D721Med (cell line): ENCODE measurements at places on chromosomes 6 and 20.

- DNase-seq = no peak
Observed at GRCh38 chr6:83463886-83464285, 33.0 kb upstream of the ME1 start.

DNA sequence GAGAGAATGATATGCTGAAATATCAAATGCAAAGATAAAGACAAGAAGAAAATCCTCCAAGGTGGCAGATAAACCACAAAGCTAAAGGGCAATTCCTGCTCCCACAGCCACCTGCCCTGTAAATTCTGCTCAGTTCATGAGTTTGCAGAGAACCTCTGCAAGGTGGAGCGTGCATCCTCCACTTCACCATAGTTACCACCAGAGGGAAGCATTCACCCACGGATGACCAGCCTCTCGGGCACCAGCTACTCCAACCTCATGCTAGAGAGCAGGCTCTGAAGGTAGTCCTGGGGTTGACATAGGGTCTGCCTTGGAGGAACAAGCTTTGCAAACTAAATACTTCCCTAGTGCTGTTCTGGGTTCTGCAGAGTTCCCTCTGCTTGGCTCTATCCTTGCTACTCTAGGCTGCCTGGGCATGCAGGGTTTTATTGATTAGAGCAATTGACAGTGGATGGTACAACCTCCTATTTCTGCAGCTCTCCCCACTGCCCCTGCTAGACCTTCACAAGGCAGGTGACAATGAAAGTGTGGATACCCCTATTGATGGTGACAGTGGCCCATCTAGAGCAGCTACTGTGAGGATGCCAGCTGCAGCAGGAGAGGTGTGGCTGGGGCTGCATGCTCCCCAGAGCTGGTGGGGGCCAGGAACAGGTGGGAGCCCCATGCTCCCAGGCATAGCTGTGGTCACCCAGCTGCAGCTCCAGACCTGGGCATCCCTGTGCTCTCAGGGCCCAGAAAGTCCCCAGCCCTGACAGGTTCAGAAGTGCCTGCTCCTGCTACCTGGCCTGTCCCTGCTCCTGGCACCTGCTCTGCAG is 51.1 kb downstream of the GGTLC1 start:
- DNase-seq = no peak

- no peak for DNase-seq
Observed at GRCh38 chr20:2914160-2914559, 40.9 kb downstream of the PTPRA start.

GRCh38 chr6:90397929-90398674 is 101.5 kb upstream of the BACH2 start:
- DNase-seq = no peak

DNA sequence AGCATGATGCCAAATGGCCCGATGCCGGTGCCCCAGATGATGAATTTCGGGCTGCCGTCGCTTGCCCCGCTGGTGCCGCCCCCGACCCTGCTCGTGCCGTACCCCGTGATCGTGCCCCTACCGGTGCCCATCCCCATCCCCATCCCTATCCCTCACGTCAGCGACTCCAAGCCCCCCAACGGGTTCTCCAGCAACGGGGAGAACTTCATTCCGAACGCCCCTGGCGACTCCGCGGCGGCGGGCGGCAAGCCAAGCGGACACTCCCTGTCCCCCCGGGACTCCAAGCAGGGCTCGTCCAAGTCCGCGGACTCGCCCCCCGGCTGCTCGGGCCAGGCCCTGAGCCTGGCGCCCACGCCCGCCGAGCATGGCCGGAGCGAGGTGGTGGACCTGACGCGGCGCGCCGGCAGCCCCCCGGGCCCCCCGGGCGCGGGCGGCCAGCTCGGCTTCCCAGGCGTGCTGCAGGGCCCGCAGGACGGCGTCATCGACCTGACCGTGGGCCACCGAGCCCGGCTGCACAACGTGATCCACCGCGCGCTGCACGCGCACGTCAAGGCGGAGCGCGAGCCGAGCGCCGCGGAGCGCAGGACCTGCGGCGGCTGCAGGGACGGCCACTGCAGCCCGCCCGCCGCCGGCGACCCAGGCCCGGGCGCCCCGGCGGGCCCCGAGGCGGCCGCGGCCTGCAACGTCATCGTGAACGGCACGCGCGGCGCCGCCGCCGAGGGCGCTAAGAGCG is 144.6 kb downstream of the SOBP start:
- no peak for DNase-seq

DNA sequence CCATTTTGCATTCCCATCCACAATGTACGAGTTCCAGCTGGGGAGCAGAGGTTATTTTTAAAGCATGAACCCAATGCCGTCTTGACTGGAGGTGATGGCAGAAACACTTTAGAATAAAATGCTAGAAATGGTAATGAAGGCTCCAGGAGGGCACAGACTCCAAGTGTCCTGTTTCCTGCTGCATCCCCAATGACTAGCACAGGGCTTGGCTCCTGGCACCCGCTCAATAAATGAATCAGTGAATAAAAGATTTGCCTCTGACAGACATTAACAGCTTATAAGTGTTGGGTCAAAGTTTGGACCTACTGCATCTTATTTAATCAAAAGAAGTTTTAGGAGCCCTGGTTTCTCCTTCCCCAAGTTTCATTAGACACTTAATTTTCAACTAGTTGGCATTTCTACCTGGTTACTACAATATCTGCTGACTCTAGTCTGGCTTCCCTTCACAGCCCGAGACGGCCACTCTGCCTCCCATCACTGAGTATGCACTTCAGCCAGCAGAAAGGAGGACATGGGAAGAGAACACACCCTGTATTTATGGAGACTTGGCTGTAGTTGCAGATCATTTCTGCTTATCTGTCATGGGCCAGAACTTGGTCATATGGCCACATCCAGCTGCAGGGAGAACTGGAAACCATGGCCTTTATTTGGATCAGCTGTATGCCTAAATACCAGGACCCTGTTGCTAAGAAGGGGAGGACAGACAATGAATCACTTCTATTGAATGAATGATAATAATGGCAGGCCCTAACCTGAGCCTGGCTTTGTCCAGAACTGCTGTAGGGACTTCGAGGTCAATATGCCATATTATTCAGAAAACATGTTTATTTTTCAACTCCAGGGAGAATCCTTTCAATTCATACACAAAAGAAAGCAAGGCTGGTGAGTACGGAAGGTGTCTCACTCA is 63.1 kb downstream of the TTI1 start:
- DNase-seq = no peak

GRCh38 chr6:88135578-88136114 is 30.5 kb downstream of the CNR1 start:
- no peak for DNase-seq

- DNase-seq = no peak
Observed at GRCh38 chr6:112311950-112312547, 35.1 kb upstream of the RFPL4B start.

DNA sequence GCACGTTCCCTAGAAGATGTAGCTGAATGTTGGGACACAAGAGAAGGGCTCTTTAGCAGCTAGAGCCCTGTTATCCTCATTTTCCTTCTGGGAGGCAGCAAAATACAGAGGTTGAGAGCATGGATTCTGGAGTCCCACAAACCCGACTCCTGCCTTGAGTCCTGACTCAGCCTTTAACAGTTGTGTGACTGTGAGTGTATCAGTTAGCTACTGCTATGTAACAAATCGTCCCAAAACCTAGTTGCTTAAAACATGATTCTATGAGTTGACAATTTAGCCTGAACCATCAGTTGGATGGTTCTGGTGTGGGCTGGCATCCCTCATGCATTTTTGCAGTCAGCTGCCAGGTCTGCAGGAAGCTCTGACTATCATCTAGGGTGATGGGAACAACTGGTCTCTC is 54.6 kb downstream of the RBM38 start:
- DNase-seq = no peak

- no peak for DNase-seq
Observed at GRCh38 chr6:79670789-79671188, 39.7 kb downstream of the SH3BGRL2 start.

- peak; percentile 5 for DNase-seq
Observed at GRCh38 chr20:58711266-58712051, 18.9 kb downstream of the NPEPL1 start.

GRCh38 chr6:20566109-20566508 is 31.9 kb downstream of the CDKAL1 start:
- no peak for DNase-seq

- no peak for DNase-seq
Observed at GRCh38 chr6:142700032-142700431, 244.9 kb downstream of the HIVEP2 start.

GRCh38 chr20:23441850-23442313 is 2.4 kb downstream of the CSTL1 start:
- peak; percentile 32 for DNase-seq

DNA sequence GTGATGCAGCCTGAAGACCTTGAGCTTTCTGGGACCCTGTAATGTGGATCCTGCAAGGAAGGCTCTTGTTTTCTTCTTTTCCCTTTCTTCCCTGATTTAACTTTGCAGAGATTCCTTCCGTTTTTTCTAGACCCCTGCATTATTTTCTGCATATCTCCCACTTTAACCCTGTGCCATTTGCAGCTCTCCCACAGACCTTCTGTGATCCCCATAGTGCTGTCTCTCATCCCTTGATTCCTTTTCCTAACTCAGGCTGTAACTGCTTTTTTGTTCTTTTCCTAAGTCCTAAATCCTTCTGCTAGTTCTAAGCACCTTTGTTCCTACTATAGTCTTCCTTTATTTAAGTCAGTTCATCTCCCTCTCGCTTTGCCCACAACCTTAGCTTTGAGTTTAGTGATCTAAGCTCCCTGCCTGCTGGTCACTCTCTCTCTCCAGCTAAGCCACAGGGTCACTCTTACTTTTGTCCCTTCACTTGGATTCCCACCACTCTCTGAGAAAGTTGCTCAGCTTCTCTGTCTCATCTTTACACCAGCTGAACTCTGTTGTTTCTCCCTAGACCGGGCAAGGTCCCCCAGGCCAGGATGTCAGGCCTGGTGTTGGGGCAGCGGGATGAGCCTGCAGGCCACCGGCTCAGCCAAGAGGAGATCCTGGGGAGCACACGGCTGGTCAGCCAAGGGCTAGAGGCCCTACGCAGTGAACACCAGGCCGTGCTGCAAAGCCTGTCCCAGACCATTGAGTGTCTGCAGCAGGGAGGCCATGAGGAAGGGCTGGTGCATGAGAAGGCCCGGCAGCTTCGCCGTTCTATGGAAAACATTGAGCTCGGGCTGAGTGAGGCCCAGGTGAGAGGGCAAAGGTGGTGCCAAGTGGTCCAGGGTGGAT is 1.6 kb downstream of the KLC4 start:
- no peak for DNase-seq

GRCh38 chr6:40642190-40642589 is 55.0 kb upstream of the LRFN2 start:
- no peak for DNase-seq

DNA sequence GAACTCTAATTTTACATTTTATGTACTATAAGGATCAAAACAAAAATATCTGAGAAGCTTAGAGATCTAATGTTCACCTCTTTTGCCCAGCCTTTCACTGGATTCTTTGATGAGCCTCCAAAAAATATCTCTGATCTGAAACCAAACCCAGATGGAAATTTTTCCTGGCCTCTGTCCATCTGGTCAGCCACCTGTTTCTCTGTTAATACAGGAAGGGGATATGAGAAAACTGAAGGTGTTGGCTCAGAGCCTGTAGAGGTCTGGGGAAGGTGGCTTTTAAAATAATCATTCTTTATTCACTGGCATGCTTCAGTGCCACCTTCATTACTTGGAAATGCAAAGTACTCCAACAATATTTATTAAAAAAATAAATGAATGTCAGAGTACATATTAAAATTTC is 8.5 kb upstream of the MCM3 start:
- no peak for DNase-seq

DNA sequence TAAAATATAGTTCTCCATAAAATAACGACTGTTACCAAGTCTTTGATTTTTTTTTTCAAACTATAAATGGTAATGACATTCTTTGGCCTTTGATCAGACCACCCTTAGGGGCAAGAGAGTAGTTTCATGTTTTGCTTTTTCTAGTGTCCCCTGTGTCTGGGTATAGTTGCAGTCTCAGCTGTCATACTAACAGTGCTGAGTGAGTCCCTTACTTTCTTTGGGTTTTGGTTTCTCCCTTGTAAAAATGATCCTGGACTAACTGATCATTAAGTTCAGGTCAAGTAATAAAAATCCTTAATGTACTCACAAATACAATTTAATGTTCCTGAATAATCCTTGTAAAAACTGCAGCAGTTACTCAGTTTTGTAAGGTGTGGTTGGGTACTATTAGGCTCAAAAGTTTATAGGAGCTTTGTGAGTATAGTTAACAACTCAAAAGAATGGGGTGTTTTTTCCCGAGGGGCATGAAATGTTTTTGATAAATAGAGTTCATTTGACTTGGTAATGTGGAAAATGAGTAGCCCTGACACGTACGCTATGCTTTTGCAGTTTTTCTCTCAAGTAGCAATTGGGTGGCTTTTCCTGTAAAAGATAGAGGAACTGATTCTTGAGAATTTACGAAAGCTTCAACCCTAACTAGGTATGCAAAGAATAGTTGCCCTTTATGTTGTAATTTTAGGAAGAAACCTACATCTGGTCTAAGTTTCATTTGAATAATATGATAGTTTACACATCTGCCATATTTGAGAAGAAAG is 6.2 kb downstream of the PTPN1 start:
- DNase-seq = no peak

- DNase-seq = no peak
Observed at GRCh38 chr6:140811642-140812041, 1321.1 kb upstream of the GJE1 start.

DNA sequence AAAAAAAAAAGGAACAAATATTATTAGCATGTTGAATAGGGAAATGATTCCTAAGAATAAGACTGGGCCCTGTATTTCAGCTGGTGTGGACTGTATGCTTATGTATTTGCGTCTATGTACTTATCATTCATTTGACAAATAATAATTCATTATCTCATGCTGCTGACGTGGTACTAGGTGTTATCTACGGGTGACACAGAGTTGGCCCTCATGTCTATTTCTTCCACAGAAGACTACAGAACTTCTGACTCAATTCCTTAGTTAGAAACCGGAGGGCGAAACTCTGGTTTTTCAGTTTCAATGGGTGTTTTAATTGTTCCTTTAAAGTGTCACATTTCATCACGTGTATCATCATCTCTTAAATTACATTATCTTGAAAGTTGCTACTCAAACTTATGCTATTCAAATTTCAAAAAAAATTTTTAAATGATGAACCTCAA is 305.9 kb downstream of the CLIC5 start:
- DNase-seq = no peak

DNA sequence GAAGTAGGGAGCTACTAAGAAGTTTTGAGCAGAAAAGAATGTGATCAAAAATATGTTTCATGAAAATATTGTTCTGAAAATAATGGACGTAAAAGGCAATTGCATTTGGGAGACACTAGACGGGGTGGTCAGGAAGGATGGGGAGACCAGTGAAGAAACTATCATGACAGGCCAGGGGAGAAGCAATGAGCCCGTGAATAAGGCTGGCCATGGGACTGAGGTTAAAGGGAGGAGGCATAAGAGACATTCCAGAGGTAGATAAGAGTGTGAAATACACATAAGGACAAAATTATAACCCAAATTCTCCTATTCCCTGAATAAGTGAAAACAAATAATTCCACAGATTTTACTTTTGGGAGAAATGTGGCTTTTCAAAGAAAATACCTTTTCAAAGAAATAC is 51.7 kb downstream of the MARCKS start:
- DNase-seq = no peak

DNA sequence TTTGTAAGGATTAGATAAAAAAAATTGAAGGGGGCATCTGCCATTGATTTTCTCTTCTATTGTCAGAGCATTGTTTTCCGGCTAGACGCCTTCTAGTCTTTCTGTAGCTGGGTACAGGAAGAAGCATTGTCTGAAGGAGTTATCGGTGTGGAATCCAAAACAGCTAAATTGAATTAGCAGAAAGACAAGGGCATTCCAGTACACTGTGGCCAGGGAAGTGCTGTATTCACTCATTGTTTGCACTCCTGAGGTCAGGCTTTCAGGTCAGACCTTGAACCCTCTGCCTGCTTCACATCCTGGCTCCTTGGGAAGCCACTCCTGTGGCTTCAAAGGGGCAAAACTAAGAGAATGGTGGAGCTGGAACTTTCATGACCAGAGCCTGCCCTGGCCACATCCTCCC is 81.1 kb upstream of the SNAP25 start:
- no peak for DNase-seq
